A172 (cell line): ENCODE measurements at places on chromosomes 3 and 15. TPM values are rescaled to one million over a fixed set of nuclear protein-coding genes. Genes with fewer than 3 reads are reported as not detected.

GRCh38 chr3:130626049-130626448, 109.1 kb downstream of the COL6A6 start:
- DNase-seq: peak; percentile 18

- peak; percentile 18 for DNase-seq
Measured at GRCh38 chr3:42653560-42654330, at the start of gene ZBTB47. Gene ZBTB47, plus strand, starts transcription at chr3:42653697. Its CDS starts 4,659 bp downstream, at chr3:42658356.

The NR1I2 gene
- total RNA-seq: not detected in 2 replicates

DNA sequence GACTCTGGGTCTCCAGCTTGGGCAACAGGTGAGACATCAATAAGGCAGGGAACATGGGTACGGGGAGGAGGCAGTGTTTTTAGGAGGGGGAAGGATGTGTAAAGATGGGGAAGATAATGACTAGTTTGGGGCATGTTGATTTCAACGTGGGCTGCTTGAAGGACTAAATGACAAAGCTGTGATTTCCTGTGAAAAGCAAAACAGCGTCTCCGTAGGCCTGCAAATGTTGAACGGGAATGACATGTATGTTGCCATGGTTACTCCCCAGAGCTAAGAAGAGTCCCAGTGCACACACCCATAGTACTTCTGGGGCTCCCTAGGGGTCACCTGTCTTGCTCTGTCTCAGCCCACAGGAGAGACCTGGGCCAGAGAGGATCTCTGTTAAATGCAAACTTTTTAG, 71.3 kb upstream of the ETV5 start:
- no peak for DNase-seq

DNA sequence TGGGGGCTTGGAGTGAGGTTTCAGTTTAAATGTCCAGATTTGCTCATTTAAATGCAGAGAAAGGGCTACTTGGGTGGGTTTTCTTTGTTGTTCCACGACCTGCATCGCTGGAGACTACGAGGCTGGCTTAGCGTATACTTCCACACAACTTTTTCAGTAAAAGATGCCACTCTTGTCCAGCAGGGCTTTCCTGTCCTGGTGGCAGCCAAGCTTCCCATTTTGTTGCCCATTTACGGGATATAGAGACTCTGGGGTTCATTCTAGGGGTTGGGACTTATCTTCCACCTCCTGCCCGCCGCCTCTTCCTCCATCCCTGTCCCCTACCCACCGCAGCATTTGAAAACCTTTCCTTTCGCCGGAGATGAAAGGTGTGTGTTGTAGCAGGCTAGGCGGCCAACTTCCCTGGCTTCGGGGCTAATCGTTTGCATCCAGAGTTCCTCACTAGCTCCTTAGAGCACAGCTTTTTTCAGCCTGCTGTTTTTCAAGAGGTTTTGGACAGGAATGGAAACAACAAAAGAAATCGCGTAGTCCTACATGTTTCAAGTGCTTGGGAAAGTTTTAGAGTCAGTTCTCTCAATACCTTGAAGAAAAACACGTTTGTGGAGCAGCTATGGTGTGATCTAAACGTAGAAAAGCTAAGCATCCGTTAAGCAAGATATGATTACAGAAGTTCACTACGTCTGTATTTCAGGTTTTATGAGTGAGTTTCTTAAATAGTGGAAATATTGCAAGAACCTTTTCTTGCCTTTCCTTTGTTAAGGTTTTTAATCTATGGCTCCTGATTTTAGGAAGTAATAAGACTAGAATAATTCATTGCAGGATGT, 843 bp downstream of the CHRNA5 start:
- peak; percentile 33 for DNase-seq

The STXBP5L gene
- 0.17 and 0.36 TPM in 2 replicates for total RNA-seq

The SCAMP5 gene
- 4.7 and 5.9 TPM in 2 replicates for total RNA-seq

The TMEM212 gene
- total RNA-seq: not detected in 2 replicates

- no peak for DNase-seq
Measured at GRCh38 chr3:185212559-185212958, 41.3 kb downstream of the EHHADH start.

DNA sequence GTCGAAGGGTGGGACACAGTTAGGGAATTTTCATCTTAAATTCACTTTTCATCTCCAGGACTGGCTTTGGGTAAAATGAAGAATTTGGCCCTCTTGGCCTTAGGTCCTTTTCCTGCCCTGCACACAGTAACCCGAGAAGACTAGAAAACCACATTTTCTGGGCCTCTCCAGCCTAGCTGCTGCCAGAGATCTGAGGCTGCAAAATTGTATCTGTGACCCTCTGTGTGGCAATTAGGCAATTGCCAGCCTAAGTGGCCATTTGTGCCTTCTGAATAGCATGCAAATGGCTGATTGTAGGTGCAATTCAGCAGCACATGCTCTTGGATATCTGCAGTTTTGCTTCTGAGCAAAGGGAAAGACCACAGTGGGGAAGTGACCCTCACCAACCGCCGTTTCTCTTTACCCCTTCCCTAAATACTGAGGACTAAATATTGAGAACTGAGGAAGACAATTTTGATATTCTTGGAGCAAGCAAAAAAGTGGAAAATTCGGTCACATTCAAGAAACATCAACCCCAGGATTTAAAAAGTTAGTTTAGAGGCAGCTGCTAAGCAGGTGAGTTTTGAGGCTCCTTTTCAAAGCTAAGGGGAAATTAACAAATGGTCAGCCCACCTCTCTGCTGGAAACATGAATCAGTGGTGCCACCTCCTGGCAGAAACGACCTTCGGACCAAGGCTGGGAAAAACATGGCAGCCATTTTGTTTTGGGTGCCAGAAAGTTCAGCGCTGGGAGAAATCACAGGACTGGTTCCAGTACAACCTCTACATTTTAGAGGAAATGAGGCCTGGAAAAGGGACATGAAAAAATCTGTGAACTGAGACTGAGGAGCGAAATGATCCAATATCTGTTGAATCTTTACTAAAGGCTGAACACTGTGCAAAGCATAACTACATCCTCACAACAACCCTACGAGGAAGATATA, 56.6 kb upstream of the PRTG start:
- peak; percentile 50 for DNase-seq

The GMPS gene
- total RNA-seq: 155 and 171 TPM in 2 replicates

The LRRN1 gene
- total RNA-seq: 2.1 and 7.7 TPM in 2 replicates

GRCh38 chr3:190013943-190014924, 106.5 kb downstream of the P3H2 start:
- DNase-seq: no peak

DNA sequence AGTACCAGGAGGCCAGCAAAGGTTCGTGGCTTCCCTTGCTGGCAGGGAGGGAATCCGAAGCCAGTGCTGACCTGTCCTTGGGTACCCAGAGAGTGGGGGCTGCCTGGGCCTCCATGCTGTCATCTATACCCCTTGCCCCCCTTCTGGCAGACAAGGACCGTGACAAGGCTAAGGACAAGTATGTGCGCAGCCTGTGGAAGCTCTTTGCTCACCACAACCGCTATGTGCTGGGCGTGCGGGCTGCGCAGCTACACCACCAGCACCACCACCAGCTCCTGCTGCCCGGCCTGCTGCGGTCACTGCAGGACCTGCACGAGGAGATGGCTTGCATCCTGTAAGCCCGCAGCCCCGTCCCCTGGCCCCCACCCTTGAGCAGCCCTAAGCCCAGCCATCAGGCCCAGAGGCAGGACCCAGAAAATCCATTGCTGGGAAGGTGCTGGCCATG, 2.8 kb downstream of the FES start:
- DNase-seq: no peak

GRCh38 chr15:29476503-29477080, 207.0 kb upstream of the NSMCE3 start:
- DNase-seq: no peak
